ENCODE measurements at places on chromosomes 3 and 15. TPM values are rescaled to one million over a fixed set of nuclear protein-coding genes. Genes with fewer than 3 reads are reported as not detected.

The TM6SF1 gene
- 1.1 TPM for polyA plus RNA-seq

The ARHGAP31 gene
- polyA plus RNA-seq: 3.5 TPM

The ZDHHC23 gene
- polyA plus RNA-seq: 18.6 TPM

The ANO10 gene
- polyA plus RNA-seq: 1.1 TPM

The PLOD2 gene
- polyA plus RNA-seq: not detected

The FSTL1 gene
- polyA plus RNA-seq: 0.15 TPM

The SLCO3A1 gene
- polyA plus RNA-seq: 2.3 TPM

The LRRC2 gene
- 0.04 TPM for polyA plus RNA-seq

The RPSA gene
- polyA plus RNA-seq: 2,522 TPM

The SEMA7A gene
- 42.0 TPM for polyA plus RNA-seq

The LMAN1L gene
- polyA plus RNA-seq: 1.1 TPM

The ONECUT1 gene
- polyA plus RNA-seq: not detected

The GAP43 gene
- not detected for polyA plus RNA-seq

The SLC28A2 gene
- polyA plus RNA-seq: not detected

The AMIGO3 gene
- 11.1 TPM for polyA plus RNA-seq

The GATA2 gene
- not detected for polyA plus RNA-seq

The QTRT2 gene
- polyA plus RNA-seq: 15.8 TPM

The CAPN3 gene
- 101 TPM for polyA plus RNA-seq

The PTX3 gene
- 0.61 TPM for polyA plus RNA-seq

The NEK10 gene
- 0.55 TPM for polyA plus RNA-seq

The RARRES1 gene
- not detected for polyA plus RNA-seq

The CCDC54 gene
- polyA plus RNA-seq: not detected

The MESP2 gene
- 0.19 TPM for polyA plus RNA-seq

The MFN1 gene
- polyA plus RNA-seq: 26.0 TPM

Data from B cell (primary cell).